PC-3 (cell line): ENCODE measurements at places on chromosomes 13 and 19. TPM values are rescaled to one million over a fixed set of nuclear protein-coding genes. Genes with fewer than 3 reads are reported as not detected.

GRCh38 chr13:105144020-105144419, 1391.4 kb downstream of the EFNB2 start:
- H3K27me3 ChIP-seq: no peaks in the 10 kb centered on the region
- H3K4me1 ChIP-seq: no peaks in the 10 kb centered on the region
- no peak overlapping the region for H3K27ac ChIP-seq

GRCh38 chr13:99314640-99315176, 7.5 kb upstream of the GPR183 start:
- H3K27me3 ChIP-seq: no peaks in the 10 kb centered on the region
- no peak overlapping the region for H3K27ac ChIP-seq
- DNase-seq: no peak
- no peak overlapping the region for H3K4me3 ChIP-seq
- H3K4me1 ChIP-seq: peaks cover 16% of the 10 kb centered on the region

GRCh38 chr13:59780058-59780457, 383.7 kb downstream of the DIAPH3 start:
- H3K4me1 ChIP-seq: peaks cover 19% of the 10 kb centered on the region
- no peaks in the 10 kb centered on the region for H3K27me3 ChIP-seq
- no peaks in the 10 kb centered on the region for H3K36me3 ChIP-seq
- peak; percentile 47 for DNase-seq

PODNL1 gene
- 0.92 TPM in 1 of 2 replicates, not detected in the other for total RNA-seq

GRCh38 chr13:89432997-89433396, 1761.8 kb downstream of the SLITRK5 start:
- H3K36me3 ChIP-seq: no peaks in the 10 kb centered on the region
- H3K27me3 ChIP-seq: no peaks in the 10 kb centered on the region
- H3K27ac ChIP-seq: no peak overlapping the region

ZNF234 gene
- 1.3 and 1.6 TPM in 2 replicates for total RNA-seq

FPR2 gene
- not detected in 2 replicates for total RNA-seq

TYROBP gene
- not detected in 2 replicates for total RNA-seq

GRCh38 chr19:16023146-16023915, 53.0 kb upstream of the TPM4 start:
- no peak overlapping the region for H3K27ac ChIP-seq
- H3K4me3 ChIP-seq: no peak overlapping the region
- H3K27me3 ChIP-seq: no peaks in the 10 kb centered on the region
- H3K36me3 ChIP-seq: no peaks in the 10 kb centered on the region
- no peaks in the 10 kb centered on the region for H3K4me1 ChIP-seq
- DNase-seq: no peak

DNA sequence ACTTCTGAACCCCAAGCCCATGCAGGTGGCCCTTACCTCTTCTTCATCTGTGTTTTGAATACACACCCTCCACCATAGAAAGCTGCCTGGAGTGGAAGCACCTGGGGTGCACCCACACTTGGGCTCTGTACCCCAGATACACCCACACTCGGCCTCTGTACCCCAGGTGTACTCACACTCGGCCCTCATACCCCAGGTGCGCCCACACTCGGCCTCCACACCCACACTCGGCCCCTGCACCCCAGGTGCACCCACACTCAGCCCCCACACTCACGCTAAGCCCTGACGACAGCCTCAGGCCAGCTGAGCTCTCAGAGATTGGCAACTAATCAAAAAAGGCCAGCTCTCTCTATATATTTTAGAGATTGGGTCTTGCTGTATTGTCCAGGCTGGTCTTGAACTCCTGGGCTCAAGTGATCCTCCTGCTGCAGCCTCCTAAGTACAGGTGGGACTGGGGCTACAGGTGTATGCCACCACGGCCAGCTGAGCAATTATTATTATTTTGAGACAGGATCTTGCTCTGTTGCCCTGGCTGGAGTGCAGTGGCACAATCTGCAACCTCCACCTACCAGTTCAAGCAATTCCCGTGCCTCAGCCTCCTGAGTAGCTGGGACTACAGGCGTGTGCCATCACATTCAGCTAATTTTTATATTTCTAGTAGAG, 68.9 kb downstream of the PEX11G start:
- H3K4me3 ChIP-seq: no peak overlapping the region
- DNase-seq: no peak
- H3K27me3 ChIP-seq: no peaks in the 10 kb centered on the region
- peaks cover 8% of the 10 kb centered on the region for H3K4me1 ChIP-seq
- no peak overlapping the region for H3K27ac ChIP-seq
- H3K36me3 ChIP-seq: no peaks in the 10 kb centered on the region

GRCh38 chr13:36068566-36068965, 62.6 kb downstream of the DCLK1 start:
- DNase-seq: no peak
- H3K27ac ChIP-seq: no peak overlapping the region
- H3K4me3 ChIP-seq: no peak overlapping the region

DNA sequence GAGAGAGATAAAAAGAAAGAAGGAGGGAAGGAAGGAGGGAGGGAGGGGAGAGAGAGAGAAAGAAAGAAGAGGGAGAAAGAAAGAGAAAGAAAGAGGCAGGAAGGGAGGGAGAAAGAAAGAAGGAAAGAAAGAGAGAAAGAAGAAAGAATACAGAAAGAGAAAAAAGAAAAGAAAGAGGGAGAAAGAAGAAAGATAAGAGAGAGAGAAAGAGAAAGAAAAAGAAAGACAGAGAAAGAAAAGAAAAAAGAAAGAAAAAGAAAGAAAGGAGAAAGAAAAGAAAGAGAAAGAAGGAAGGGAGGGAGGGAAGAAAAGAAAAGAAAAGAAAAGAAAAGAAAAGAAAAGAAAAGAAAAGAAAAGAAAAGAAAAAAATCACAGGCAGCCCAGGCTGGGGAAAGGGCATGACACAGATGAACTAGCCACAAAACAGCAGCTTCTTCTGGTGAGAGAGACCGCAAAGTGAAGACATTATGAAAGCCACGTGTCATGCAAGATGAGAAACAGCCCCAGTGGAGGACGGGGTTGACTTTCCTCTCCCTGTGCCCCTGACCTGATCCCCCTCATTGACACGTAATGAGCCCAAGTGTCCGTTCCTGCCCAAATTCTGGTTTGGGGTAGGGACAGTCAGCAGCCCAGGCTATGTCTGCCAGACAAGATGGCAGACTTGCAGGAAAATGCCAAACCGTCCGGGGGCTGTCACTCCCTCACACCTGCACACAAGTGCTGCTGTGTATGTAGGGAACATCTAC, 102.1 kb downstream of the INSR start:
- DNase-seq: no peak
- no peaks in the 10 kb centered on the region for H3K27me3 ChIP-seq
- peaks cover 4% of the 10 kb centered on the region; the same call in 1 of the 2 replicates for H3K4me1 ChIP-seq
- H3K36me3 ChIP-seq: no peaks in the 10 kb centered on the region
- H3K27ac ChIP-seq: no peak overlapping the region

ERICH6B gene
- total RNA-seq: not detected in 2 replicates

- peak; percentile 88 for DNase-seq
- H3K36me3 ChIP-seq: peaks cover 8% of the 10 kb centered on the region; the same call in 1 of the 2 replicates
- peak overlapping the region; percentile 56 for H3K4me3 ChIP-seq
- peaks cover 9% of the 10 kb centered on the region for H3K4me1 ChIP-seq
Observed at GRCh38 chr19:14536926-14537692, 7.7 kb downstream of the TECR start.

ALDH16A1 gene
- not detected in 2 replicates for total RNA-seq

SELENOV gene
- total RNA-seq: not detected in 2 replicates

- H3K27me3 ChIP-seq: no peaks in the 10 kb centered on the region
- H3K4me3 ChIP-seq: no peak overlapping the region
- H3K4me1 ChIP-seq: no peaks in the 10 kb centered on the region
- H3K27ac ChIP-seq: no peak overlapping the region
- H3K36me3 ChIP-seq: peaks cover 12% of the 10 kb centered on the region
Observed at GRCh38 chr19:57888107-57888559, 704 bp downstream of the ZNF814 start.

GRCh38 chr19:2661615-2662014, 40.9 kb downstream of the GNG7 start:
- no peaks in the 10 kb centered on the region for H3K27me3 ChIP-seq
- H3K4me1 ChIP-seq: no peaks in the 10 kb centered on the region
- peak; percentile 7 for DNase-seq
- H3K36me3 ChIP-seq: no peaks in the 10 kb centered on the region
- no peak overlapping the region for H3K4me3 ChIP-seq
- no peak overlapping the region for H3K27ac ChIP-seq

VSTM1 gene
- total RNA-seq: not detected in 2 replicates

DNA sequence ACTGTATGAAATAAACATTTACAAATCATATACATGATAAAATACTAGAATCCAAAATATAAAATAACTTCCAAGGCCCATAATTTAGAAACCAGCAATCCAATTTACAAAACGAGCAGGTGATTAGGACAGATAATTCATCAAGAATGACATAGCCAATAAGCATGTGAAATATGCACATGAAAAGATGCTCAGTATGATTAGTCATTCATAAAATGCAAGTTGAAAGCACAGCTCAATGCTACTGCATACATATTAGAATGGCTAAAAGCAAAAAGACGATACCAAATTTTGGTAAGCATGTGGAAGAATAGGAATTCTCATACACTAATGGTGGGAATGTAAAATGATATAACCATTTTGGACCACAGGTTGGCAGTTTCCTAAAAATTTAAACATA, 837.2 kb upstream of the MIR17HG start:
- peak; percentile 43 for DNase-seq
- H3K27me3 ChIP-seq: no peaks in the 10 kb centered on the region
- no peak overlapping the region for H3K4me3 ChIP-seq

GRCh38 chr19:4337906-4338440, 654 bp downstream of the STAP2 start:
- no peaks in the 10 kb centered on the region for H3K36me3 ChIP-seq
- H3K4me3 ChIP-seq: peak overlapping the region; percentile 88
- DNase-seq: peak; percentile 15
- no peaks in the 10 kb centered on the region for H3K27me3 ChIP-seq

GRCh38 chr19:9674663-9675357, at the start of gene ZNF562:
ZNF562 (minus strand) TSS chr19:9675100; CDS start chr19:9660744, 14,356 bp downstream.
- peaks cover 43% of the 10 kb centered on the region for H3K36me3 ChIP-seq
- peak; percentile 83 for DNase-seq
- peak within 1 kb of the TSS; percentile 78 for H3K4me3 ChIP-seq
- H3K4me1 ChIP-seq: no peaks in the 10 kb centered on the region

DNA sequence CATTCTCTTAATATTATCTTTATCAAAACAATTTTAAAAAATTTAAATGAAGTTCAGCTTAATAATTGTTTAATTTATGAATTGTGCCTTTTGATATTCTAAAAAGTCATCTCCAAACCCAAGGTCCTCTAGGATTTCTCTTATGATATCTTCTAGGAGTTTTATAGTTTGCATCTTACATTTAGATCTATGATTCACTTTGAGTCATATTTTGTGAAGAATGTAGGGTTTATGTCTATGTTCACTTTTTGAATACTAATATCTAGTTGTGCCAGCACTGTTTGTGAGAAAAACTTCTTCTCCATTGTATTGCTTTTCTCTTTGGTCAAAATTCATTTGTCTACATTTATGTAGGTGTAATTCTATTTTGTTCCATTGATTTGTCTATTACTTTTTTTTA, 1068.4 kb upstream of the SPRY2 start:
- H3K4me3 ChIP-seq: no peak overlapping the region
- peaks cover 3% of the 10 kb centered on the region; the same call in 1 of the 2 replicates for H3K4me1 ChIP-seq

NLRP11 gene
- total RNA-seq: 0.15 and 0.23 TPM in 2 replicates

PAN3 gene
- 14.6 and 21.8 TPM in 2 replicates for total RNA-seq

- no peaks in the 10 kb centered on the region for H3K4me1 ChIP-seq
- H3K36me3 ChIP-seq: no peaks in the 10 kb centered on the region
- H3K27ac ChIP-seq: no peak overlapping the region
- no peak for DNase-seq
- H3K4me3 ChIP-seq: no peak overlapping the region
Observed at GRCh38 chr19:13195678-13196077, 45.5 kb downstream of the IER2 start.

- H3K4me1 ChIP-seq: peaks cover 26% of the 10 kb centered on the region
- peak; percentile 54 for DNase-seq
- H3K27me3 ChIP-seq: no peaks in the 10 kb centered on the region
- H3K36me3 ChIP-seq: no peaks in the 10 kb centered on the region
- no peak overlapping the region for H3K4me3 ChIP-seq
Observed at GRCh38 chr13:46665633-46666482, 112.9 kb downstream of the LRCH1 start.

DAND5 gene
- 0.55 and 1.1 TPM in 2 replicates for total RNA-seq

MEX3D gene
- 64.0 and 89.2 TPM in 2 replicates for total RNA-seq

DNA sequence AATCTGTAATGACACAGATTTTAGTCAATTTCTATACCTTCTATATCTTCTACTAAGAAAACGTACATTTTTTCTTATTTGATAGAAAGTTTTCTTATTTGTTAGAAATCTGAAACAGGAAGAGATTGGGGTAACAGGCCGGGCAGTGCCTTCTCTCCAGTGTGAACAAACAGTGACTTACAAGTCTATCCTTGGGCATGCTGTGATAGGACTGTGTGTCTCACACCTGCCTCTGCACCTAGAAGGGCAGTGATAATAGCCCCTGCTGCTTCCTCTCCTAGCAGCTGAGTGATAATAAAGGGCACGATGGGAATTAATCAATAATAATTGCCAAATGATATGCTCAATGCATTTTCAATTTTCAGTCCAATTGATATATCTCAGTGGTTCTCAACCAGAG, 1.4 kb downstream of the TMEM272 start:
- H3K36me3 ChIP-seq: no peaks in the 10 kb centered on the region; the same call in 1 of the 2 replicates
- no peak for DNase-seq
- H3K4me1 ChIP-seq: peaks cover 6% of the 10 kb centered on the region
- no peak overlapping the region for H3K27ac ChIP-seq
- H3K4me3 ChIP-seq: no peak overlapping the region

DNA sequence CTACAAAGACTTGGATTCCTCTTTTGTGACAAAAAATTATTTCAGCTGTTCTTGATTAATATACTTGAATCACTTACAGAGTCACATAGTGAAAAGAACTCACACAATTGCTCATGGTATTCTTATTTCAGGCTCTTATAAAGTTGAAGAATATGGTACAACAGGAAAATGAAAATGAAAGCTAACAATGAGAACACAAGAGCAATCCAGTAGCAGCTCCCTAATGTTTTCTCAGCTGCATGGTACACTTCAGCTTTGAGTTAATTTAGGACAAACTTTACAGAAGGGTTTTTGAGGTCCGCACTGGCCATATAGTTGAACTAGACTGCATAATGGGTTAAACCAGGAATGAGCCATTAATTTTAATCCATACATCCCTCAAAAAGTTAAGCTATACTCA, 1261.8 kb downstream of the SLITRK5 start:
- H3K27ac ChIP-seq: no peak overlapping the region
- no peak overlapping the region for H3K4me3 ChIP-seq
- H3K4me1 ChIP-seq: no peaks in the 10 kb centered on the region
- no peaks in the 10 kb centered on the region for H3K36me3 ChIP-seq
- DNase-seq: no peak

DIRAS1 gene
- total RNA-seq: 1.7 and 2.0 TPM in 2 replicates
